ENCODE measurements at places on chromosomes 7 and 10. TPM values are rescaled to one million over a fixed set of nuclear protein-coding genes. Genes with fewer than 3 reads are reported as not detected.
A peak's percentile ranks its signal among the peaks of the same experiment; 100 is the strongest.

SNX13 gene
- total RNA-seq, result 37.3 TPM

CALHM3 gene
- total RNA-seq, result not detected

DNA sequence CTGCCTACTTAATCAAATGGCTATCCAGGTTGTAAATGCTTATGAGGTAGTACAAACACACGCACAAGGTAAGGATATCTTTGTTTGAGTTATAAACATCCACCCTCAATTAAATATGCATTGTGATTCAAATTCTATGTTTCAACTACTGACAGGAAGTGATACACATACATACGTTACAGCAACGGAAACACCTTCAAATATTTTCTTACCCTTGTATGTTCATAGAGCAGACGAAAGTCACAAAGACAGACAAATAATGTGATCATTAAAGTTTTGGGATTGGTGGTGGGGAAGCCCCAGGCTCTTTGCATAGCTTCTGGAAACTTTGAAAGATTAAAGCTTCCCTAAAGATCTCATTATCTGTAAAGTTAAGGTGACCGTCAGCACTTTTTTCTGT is 521.0 kb downstream of the PARD3 start:
- H3K27me3 ChIP-seq, result no peaks in the 10 kb centered on the region
- H3K27ac ChIP-seq, result no peak overlapping the region
- DNase-seq, result no peak
- H3K4me3 ChIP-seq, result no peak overlapping the region
- H3K4me1 ChIP-seq, result no peaks in the 10 kb centered on the region
- no peaks in the 10 kb centered on the region for H3K36me3 ChIP-seq

- no peak overlapping the region for H3K27ac ChIP-seq
- DNase-seq, result no peak
- H3K4me3 ChIP-seq, result no peak overlapping the region
- no peaks in the 10 kb centered on the region for H3K27me3 ChIP-seq
- H3K4me1 ChIP-seq, result no peaks in the 10 kb centered on the region
- H3K36me3 ChIP-seq, result no peaks in the 10 kb centered on the region
Observed at GRCh38 chr10:7445474-7446185, 34.8 kb upstream of the SFMBT2 start.

PRSS58 gene
- total RNA-seq, result not detected

DNA sequence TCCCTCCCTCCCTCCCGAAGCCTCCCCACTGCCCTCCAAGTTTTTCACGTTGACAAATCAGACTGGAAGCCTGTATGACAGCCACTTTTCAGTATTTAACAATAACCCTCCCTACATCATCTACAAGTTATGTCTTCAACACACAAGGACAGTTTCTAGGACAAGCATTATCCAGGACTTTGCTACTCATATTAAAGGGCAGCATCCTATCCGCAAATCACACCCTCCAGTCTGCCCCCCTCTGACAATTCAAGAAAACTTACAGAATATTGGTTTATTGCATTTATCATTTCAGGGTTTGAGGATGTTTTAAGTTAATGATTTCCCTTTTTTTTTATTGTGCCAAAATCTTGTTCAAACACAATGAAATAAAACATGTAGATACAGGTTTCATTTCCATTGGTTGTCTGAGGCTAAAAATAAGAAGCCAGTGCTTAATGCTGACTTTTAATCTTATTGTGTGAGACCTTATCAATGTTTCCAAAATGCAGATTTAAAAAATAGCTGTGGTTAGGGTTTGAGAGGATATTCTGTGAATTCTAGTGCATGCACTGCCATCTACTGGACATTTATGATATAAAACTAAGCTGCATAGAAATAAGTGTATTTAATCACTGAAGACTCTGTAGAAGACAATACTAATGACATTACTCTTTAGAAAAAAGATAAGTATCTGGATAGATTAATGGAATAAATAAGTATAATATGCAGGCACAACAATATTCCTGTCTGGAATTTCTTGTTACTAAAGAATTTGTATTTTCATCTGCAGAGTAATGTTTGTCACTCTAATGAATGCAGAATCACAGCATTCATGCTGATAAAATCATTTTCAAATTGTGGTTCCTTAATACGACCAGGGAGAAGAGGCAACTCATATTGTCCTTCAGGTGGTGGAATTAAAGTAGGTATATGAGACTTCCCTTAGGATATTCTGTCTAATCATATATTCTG is 64.1 kb downstream of the CAV1 start:
- no peak overlapping the region for H3K4me3 ChIP-seq
- no peaks in the 10 kb centered on the region for H3K36me3 ChIP-seq
- H3K4me1 ChIP-seq, result peaks cover 6% of the 10 kb centered on the region
- peak overlapping the region; percentile 18 for H3K27ac ChIP-seq
- H3K27me3 ChIP-seq, result no peaks in the 10 kb centered on the region

DNA sequence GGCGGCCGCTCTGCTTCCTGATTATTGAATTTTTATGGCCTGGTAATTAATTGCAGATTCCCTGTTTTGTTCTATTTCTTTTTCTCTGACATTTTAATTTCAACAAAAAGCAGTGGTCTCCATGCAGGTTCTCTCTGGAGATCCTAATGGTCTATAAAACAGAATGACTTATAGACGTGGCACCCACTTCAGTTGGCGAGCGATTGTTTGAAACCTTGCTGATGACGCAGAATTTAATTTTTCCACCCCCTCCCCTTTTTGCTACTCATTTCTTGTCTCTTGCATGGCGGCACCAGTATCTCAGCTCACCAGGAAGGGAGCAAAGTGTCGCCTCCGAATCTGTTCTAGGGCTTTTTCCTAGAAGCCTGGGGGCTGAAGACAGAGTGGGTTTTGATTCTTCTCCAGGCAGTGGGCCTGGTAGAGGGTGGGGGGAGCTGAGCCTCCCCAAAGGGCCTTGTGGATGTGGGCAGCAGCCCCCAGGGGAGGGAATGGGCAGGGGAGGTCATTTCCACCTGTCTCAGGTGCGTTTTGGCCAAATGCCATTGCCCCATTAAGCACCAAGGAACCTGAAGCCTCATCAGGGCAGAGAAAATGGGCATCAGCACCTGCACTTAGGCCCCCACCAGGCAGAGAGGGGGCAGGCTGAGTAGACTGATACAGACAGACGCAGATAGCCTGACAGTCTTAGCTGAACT is 3.5 kb upstream of the COMTD1 start:
- no peaks in the 10 kb centered on the region for H3K27me3 ChIP-seq
- H3K4me1 ChIP-seq, result peaks cover 3% of the 10 kb centered on the region
- H3K4me3 ChIP-seq, result no peak overlapping the region
- H3K27ac ChIP-seq, result no peak overlapping the region

- no peak for DNase-seq
- no peaks in the 10 kb centered on the region for H3K27me3 ChIP-seq
- no peak overlapping the region for H3K4me3 ChIP-seq
- H3K36me3 ChIP-seq, result no peaks in the 10 kb centered on the region
Observed at GRCh38 chr7:73895626-73896025, 34.7 kb downstream of the TMEM270 start.

FXYD4 gene
- not detected for total RNA-seq

DYNC1I1 gene
- total RNA-seq, result 1.9 TPM

DNA sequence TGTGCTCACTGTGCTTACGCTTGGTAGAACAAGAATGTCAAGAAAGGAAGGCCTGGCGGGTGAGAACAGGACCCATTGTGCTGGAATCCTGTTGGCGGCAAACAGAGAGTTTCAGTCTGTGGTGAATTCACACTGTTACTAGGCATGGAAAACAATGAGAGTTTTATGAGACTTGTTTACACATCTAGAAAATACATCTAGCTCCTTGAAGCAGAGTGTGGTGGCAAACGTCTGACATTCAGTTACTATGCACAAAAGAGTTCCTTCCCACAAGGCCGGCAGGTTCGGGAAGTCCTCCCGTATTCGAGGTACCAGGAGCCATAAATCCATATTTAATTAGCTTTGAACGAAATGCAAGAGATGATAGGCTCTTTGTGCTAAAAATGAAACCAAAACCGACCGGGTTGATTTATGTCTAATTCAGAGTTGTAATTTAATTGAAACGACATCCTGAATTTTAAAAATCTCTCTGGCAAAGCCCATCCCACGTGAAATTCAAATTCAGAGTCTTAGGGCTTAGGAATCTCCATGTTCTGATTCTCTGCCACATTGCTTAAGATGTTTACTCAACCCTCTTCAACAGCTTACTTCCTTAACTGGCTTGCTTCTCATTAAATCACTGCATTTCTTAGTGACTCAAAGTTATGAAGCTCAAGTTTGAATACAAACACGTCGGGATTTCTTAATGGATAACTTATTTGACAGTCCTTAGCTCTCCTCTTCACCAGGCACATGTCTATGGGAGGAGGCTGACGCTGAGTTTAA is 299.9 kb upstream of the PITRM1 start:
- peak; percentile 48 for DNase-seq
- H3K36me3 ChIP-seq, result no peaks in the 10 kb centered on the region
- H3K27me3 ChIP-seq, result no peaks in the 10 kb centered on the region
- H3K4me1 ChIP-seq, result peaks cover 10% of the 10 kb centered on the region
- peak overlapping the region; percentile 54 for H3K27ac ChIP-seq
- peak overlapping the region; percentile 33 for H3K4me3 ChIP-seq

DNA sequence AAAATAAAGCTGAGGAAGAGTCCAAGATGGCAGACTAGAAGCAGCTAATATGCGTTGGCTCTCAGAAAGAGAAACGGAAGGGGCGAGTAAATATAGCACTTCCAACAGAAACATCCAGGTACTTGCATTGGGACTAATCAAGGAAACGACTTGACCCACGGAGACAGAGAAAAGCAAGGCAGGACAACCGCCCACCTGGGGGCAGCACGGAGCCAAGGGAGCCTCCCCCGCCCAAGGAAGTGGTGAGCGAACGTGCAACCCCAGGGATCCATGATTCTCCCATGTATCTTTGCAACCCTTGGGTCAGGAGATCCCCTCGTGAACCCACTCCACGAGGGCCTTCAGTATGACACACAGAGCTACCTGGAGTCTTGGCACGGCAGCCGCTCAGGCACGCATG is 45.4 kb upstream of the GRM3 start:
- no peaks in the 10 kb centered on the region for H3K27me3 ChIP-seq
- no peak for DNase-seq
- no peak overlapping the region for H3K27ac ChIP-seq
- H3K36me3 ChIP-seq, result no peaks in the 10 kb centered on the region
- H3K4me3 ChIP-seq, result no peak overlapping the region

- no peaks in the 10 kb centered on the region for H3K27me3 ChIP-seq
- H3K36me3 ChIP-seq, result peaks cover 75% of the 10 kb centered on the region
- no peak for DNase-seq
Observed at GRCh38 chr7:135186841-135187253, 16.3 kb upstream of the CYREN start.

- no peaks in the 10 kb centered on the region for H3K36me3 ChIP-seq
- no peak overlapping the region for H3K27ac ChIP-seq
- H3K4me3 ChIP-seq, result no peak overlapping the region
- no peaks in the 10 kb centered on the region for H3K27me3 ChIP-seq
Observed at GRCh38 chr10:11386044-11386443, 225.4 kb downstream of the USP6NL start.

DNA sequence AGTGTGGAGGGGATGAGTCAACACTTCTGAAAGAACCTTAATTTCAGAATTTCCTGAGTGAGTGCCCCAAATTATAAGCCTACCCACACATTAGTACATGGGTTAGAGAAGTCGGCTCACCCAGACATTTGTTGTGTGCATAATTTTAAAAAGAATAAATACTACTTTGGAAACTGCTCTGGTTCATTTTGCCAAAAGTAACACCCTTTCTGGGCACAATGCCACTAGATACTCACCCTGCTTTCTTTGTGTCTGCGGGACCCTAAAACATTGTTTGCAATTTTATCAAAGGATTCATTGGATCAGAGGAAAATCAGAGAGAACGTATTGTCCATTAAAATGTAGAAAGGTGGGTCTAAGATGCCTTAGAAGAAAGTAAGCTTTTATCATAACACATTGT is 245.5 kb upstream of the NRP1 start:
- no peaks in the 10 kb centered on the region for H3K4me1 ChIP-seq
- H3K27me3 ChIP-seq, result no peaks in the 10 kb centered on the region
- no peak overlapping the region for H3K27ac ChIP-seq
- no peak overlapping the region for H3K4me3 ChIP-seq
- no peaks in the 10 kb centered on the region for H3K36me3 ChIP-seq

AP3M1 gene
- total RNA-seq, result 17.5 TPM

DNA sequence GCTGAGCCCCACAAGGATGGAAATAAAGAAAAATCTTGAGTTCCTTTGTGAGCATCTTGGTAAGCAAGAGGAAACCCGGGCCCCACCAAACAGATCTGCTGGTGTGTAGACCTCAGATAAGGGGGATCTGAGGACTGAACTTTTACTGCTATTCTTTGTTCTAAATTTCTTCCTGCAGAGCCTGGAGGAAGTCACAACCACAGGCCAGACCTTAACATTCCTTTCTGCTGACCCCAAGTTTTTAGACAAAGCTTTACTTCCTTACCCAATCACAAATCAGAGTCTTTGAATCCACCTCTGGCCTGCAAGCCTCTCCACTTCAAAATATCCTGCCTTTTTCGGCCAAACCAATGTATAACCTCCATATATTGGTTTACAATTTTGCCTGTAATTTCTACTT is 352.6 kb upstream of the AUTS2 start:
- H3K4me3 ChIP-seq, result no peak overlapping the region
- H3K4me1 ChIP-seq, result no peaks in the 10 kb centered on the region
- no peak for DNase-seq
- H3K27ac ChIP-seq, result no peak overlapping the region
- no peaks in the 10 kb centered on the region for H3K36me3 ChIP-seq
- no peaks in the 10 kb centered on the region for H3K27me3 ChIP-seq

DNA sequence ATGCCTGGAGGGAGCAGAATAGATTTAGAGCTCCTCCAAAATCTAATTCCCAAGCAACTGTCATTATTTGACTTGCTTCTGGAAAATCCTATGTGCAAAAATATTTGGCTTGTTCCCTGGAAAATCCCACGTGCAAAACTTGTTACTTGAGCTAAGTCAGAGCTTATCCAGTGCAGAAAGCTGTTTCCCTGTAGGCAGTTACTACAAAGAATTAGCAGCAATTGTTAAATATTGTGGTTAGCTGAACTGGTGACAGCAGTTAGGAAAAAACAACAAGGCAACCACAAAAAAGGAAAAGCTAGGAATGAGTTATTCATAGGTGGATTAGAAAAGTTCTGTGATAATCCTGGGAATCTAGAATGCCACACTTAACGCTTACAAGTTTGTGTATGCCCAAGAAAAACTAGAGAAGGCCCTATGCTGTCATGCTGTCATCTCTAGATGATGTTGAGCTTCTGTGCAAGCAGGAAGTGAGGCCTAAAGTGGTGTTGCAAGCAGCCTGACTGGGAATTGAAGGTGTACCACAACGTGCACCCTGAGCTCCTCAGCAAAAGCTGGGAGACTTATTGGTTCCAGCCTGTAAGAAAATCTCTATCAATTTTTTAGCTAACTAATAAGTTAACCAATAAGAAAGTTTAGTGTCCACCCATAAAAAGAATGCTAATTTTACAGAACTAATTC is 738.6 kb upstream of the LRRTM3 start:
- H3K36me3 ChIP-seq, result no peaks in the 10 kb centered on the region
- H3K27me3 ChIP-seq, result no peaks in the 10 kb centered on the region
- DNase-seq, result no peak
- H3K27ac ChIP-seq, result no peak overlapping the region
- H3K4me1 ChIP-seq, result no peaks in the 10 kb centered on the region

DNA sequence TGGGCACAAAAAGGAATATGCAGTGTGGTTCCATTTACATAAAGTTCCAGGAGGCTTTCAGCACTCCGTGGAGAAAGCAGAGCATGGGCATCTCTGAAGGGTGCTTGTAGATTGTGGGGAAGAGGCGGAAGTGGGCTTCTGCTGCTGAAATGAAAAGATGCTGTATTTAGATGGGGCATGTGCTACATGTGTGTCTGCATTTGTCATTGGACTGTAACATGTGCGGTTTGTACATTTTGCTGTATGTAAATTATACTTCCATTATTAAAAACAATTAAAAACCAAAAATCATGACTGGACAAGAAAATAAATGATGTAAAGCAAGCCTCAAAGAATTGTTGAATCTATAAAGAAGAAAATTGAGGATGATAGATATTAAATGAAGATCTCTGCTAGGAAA is 334.0 kb downstream of the WDR37 start:
- no peak for DNase-seq
- H3K27ac ChIP-seq, result no peak overlapping the region
- H3K27me3 ChIP-seq, result no peaks in the 10 kb centered on the region
- no peaks in the 10 kb centered on the region for H3K36me3 ChIP-seq

LIPF gene
- total RNA-seq, result not detected

Data from Peyer's patch (tissue), 4 donors.